ENCODE measurements at places on chromosomes 2 and 18.

DNA sequence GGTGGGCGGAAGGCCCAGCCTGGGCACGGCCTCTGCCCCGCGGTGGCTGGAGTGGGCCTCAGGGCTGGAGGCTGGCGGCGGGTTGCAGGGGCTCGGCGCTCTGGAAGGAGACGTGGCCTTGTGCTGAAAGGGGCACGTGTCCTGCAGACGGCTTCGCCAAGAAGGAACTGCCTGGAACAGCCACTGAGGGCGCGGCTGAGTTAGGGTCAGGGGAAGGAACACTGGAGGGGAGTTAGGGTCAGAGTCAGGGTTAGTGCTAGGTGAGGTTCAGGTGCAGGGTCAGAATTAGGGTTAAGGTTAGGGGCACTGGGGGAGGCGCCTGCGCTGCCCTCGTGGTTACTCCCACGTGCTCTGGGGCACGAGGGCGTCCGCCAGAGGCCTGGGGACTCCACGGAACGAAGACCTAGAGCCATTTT is 933 bp upstream of the ADNP2 start:
- no peak for DNase-seq

GRCh38 chr18:13280070-13280795 is 61.7 kb downstream of the LDLRAD4 start:
- DNase-seq: no peak

DNA sequence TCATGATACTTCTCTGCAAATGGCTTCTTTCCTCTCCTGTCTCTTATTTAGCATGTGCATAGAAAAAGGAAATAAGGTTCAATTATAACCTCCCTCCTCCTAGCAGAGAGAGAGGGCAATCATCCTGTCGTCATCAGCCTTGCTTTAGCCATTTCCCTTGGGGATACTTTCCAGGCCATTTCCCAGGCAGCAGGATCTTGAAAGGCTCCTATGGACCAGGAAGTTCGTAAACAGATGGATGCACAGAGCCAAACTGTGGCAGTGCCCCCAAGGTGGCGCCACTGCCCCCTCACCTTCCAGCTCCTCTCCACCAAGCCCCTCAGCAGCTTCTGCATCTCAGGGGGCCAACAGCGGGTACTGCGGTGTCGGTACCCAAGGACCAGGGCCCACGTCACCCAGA is 157.4 kb downstream of the DTNA start:
- no peak for DNase-seq

DNA sequence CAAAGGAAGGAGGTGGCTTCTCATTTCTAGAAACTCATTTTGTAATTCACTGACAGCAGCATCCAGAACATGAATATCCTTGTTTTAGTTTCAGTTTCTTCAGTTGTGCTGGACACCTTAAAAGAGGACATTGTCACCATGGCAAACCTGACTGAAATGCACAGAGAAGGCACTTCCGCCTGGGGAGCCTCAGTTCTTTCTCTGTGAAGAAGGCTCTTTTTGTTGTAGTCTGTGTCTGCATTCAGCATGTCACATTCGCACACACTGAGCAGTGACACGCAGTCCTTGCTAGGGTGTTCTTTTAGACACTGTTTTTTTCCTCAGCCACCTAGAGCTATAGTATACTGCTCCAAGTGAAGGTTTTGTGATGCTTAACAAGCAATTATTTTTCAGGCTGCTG is 9.5 kb upstream of the RPRM start:
- no peak for DNase-seq

DNA sequence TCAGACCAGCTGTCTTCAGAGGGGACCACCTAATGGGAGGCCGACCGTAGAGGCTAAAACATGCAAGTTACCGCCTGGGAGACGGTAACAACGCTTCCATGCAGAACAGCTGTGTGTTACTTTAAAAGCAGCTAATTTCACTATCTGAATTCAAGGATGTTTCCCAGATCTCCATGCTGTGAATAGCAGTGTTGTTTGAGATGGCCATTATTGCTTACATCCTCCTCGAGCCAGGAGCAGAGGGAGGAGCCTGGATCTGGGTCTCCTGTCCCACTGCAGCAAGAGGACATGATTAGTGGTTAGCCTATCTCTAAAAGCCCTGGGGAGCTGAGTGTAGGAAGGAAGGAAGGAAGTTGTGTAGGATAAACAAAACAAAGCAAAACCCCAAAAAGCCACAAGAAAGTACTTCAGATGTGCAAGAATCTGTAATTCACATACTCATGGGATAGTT is 50.9 kb downstream of the ACTR2 start:
- no peak for DNase-seq

- DNase-seq: no peak
Measured at GRCh38 chr2:98472132-98472650, 27.5 kb downstream of the INPP4A start.

DNA sequence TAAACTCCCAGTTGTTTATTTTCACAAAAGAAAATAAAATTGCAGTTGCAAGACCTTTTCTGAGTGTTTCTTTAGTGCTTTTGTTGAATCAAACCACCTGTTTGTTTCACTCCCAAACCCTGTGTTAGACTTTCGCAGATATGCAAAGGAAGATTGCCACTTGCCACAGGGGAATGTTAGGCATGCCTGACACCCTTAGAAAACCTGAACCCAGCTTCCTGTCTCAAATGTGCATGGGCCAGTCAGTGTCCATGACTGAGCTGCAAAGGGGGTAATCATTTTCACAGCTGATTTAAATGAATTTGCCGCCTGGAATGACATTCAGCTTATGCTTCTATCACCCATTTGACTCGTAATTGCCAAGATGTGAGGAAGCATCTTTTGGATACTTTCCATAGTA is 17.5 kb downstream of the TGOLN2 start:
- no peak for DNase-seq

- peak; percentile 98 for DNase-seq
Measured at GRCh38 chr18:57803103-57803969, at the start of gene ATP8B1. ATP8B1 (minus strand) TSS chr18:57803315; CDS start chr18:57731807, 71,508 bp downstream.

DNA sequence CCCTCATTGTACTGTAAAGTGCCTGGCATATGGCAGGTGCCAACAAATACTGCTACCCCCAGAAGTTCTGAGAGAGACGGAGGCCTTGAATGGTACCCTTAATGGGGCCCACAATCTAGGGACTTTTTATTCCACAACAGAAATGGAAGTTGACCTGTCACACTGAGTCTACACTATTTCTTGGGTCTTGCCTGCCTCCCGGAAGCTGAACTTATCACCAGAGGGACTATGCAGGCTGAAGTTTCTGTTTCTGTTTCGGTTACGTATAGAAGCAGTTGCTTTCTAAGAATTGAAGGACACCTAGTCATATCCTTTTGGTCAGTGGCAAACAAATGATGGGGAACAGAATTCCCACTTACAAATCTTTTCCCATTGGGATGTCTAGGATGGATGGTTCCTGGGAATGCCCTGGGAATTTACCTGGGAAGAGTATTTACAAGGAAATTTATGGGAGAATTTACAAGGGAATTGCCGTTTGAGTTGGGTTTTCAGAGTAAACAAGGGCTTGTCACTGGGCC is 74.2 kb downstream of the HS1BP3 start:
- DNase-seq: no peak

GRCh38 chr2:161379740-161380139 is 36.4 kb upstream of the TBR1 start:
- DNase-seq: no peak

- no peak for DNase-seq
Measured at GRCh38 chr2:20213651-20214565, 11.0 kb downstream of the SDC1 start.

DNA sequence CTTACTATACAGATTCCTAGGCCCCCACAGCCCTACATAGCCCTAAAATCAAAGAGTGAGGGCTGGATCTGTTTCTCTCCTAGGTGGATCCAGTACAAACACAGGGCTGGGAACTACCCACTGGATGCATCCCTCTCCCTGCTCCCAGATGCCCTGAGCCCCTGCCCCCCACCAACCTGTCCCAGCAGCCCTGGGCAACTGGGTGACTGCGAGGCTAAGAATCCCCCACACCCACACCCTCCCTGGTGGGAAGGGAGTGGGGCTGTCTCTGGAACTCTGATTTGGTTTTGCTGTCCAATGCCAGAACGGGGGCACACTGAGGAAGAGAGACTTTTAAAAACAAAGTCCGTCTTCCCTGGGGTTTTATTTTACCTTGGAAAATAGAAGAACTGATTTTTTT is 113.1 kb downstream of the SMAD7 start:
- no peak for DNase-seq

- DNase-seq: no peak
Measured at GRCh38 chr2:115649731-115650130, 1207.3 kb downstream of the DPP10 start.

DNA sequence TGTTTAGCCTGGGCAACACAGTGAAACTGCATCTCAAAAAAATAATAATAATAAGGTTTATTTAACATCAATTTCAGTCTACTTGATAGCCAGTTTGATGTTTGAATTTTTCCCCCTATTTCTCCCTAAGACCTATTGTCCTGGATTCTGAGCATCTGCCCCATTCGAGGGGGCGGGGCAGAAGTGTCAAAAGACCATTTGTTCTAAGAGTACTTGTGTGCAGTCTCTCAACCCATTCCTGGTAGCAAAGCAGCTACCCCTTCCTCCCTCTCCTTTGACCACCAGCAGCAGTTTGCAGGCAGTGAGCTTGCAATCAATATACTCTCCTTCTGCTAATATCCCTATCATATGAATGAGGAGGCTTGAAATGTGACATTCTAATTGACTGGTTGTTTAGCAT is 71.9 kb downstream of the VWC2L start:
- no peak for DNase-seq

GRCh38 chr2:28470759-28471158 is 25.1 kb upstream of the PLB1 start:
- DNase-seq: peak; percentile 27

DNA sequence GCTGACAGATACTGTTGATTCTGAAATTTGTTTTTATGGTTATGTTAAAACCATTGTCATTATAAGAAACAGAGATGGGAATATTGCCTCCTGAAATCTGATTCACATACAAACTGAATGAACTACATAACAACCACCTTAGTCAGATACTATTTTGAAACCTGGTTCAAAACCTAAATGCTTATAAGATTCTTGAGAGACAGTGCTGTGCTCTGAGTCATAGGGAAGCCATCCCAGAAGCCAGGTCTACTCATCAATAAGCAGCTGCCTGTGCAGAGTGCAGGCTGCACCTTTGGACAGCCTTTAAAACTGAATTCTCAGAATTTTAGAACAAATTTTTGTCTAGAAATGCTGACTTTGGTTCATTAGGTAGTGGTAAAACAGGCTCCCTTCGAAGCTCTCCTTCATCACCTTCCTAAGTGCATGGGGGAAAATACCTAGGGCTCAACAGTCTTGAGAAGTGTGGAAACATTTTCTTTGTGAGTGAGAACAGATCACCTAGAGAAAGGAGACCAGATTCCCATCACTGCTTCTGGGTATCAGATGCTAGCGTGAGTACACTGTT is at the start of gene SERPINB7:
Gene SERPINB7 (plus strand): TSS at position 253 of the 565 bp plus-strand sequence. CDS start 6,955 bp downstream, outside the sequence.
- DNase-seq: no peak

DNA sequence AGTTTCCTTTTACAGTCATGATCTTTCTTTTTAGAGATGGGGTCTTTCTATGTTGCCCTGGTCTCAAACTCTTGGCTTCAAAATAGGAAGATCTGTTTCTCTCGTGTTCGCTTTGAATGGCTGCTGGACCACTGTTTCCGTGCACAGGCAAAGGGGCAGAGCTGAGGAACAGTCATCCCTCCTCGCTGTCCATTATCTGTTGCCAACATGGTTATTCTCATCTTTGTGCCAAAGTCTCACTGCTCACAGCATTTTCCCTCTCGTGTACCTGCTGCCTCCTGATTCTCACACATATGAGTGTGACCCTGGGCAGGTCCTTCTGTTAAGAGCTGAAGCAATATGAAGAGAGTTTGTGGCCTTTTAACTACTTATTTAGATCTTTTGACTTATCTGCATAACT is 28.0 kb upstream of the CCNYL1 start:
- DNase-seq: no peak

- DNase-seq: no peak
Measured at GRCh38 chr2:232321156-232321816, 57.3 kb upstream of the ALPP start.

GRCh38 chr18:25164211-25164847 is 187.6 kb downstream of the ZNF521 start:
- no peak for DNase-seq

DNA sequence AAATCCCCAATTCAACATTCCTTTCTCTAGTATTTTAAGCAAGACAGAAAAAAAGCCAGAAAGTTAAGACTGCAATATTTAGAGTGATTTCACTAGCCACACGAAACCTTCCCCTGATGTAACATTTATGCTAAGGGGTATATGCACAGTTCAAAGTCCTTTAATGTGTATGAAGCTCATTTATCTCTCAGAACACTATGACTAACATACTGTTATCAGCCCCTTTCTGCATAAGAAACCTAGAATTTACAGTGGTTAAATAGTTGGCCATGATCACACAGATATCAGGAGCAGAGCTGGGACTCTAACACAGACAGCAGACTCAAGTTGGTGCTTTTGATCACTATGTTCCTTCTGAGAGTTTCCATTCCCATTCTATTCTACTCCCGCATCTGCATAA is 185.5 kb downstream of the CDH2 start:
- no peak for DNase-seq

- DNase-seq: peak; percentile 45
Measured at GRCh38 chr2:208015475-208015874, 9.9 kb downstream of the PLEKHM3 start.

GRCh38 chr2:113831161-113831560 is 58.7 kb upstream of the ACTR3 start:
- no peak for DNase-seq

DNA sequence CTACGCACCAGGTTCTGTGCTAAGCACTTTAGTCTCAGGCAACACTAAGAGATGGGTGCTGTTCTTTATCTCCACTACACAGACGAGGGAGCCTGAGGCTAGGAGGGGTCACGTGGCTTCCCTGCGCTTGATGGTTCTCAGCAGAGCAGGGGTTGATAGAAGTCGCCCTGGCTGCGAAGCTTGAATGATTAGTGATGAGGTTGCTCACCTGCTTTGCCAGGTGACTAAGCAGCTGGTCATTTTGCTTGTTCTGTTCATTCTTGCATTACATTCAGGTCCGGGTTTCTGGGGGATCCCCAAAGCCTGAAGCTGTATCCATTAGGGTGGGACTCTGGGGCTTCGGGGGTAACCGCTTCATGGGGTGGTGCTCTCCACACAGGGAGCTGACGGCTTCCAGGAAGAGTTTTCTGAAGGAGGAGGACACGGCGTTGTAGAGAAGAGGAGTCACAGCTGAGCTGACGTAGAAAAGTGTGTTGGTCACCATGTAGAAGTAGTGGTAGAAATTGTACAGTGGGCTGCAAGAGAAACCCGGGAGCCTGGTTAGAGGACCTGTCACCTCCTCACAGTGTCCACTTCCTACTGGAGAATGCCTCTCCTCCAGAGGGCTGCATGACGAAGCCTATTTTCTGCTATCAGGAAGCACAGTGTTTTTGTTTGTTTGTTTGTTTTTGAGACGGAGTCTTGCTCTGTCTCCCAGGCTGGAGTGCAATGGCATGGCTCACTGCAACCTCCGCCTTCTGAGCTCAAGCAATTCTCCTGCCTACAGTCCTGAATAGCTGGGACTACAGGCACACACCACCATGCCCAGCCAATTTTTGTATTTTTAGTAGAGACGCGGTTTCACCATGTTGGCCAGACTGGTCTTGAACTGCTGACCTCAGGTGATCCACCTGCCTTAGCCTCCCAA is 11.5 kb downstream of the NTSR2 start:
- DNase-seq: no peak

GRCh38 chr2:84247532-84247931 is 211.5 kb downstream of the SUCLG1 start:
- DNase-seq: no peak

GRCh38 chr18:28159055-28159454 is 17.9 kb downstream of the CDH2 start:
- DNase-seq: no peak

Data from NCI-H146 (cell line).